Thoracic aorta (tissue), 2 donors: ENCODE measurements at places on chromosomes 6 and 20.
A peak's percentile ranks its signal among the peaks of the same experiment; 100 is the strongest.

DNA sequence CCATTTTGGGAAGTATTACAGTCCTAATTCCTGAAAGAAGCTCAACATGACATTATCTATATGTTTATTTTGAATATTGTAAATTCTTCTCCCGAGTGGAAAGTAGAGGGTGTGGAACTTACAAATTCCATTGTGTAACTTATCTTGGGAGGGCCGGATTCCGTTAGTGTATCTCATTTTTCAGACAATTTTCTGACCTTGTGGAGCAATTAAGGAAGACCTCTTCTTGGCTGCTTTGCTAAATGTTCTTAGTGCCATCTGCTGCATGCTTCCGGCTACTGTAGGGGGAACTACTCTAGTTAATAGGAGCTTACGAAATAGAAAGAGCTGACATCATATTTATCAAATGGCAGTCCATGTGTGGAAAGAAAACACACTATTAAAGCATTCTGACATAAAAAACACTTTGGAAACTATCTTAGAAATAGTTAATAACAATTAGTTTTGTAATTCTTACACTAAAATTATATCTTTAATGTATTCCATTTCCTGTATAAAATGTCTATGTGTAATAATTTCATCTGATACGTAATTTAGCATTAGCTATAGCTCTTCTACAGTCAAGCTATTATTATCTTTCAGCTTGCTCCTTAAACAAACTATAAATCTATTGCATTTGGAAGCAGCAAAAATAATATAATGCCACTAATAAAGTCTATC is 41.5 kb upstream of the KCNQ5 start:
- no peak for DNase-seq

- no peak for DNase-seq
These were observed 81.5 kb downstream of the BMP2 start for GRCh38 chr20:6848992-6849391.

GRCh38 chr6:45710304-45710821 is 305.3 kb downstream of the CLIC5 start:
- no peak for DNase-seq

- no peak for DNase-seq
These were observed 89.8 kb downstream of the CD164 start for GRCh38 chr6:109292420-109292819.

DNA sequence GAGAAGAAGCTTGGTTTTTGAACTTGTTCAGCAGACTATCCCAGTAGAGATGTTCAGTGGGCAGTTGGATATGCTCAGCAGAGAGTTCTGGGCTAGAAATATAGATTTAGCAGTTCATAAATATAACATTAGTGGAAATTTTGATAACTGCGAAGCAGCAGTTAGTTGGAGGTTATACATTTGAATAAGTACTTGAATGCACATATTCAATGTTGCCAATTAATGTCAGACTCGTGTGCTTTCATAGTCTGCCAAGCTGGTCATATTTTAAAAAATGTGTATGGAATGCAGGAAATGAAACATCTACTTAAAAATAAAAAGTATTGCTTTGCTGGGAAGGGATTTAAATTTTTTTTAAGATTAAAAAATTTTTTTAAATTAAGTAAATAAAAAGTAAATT is 92.5 kb upstream of the E2F3 start:
- no peak for DNase-seq

GRCh38 chr6:134415656-134416055 is 97.7 kb upstream of the SGK1 start:
- no peak for DNase-seq

GRCh38 chr20:11178946-11179654 is 505.3 kb upstream of the JAG1 start:
- DNase-seq = no peak

- no peak for DNase-seq
These were observed 55.8 kb downstream of the CDH22 start for GRCh38 chr20:46252352-46253091.

GRCh38 chr6:113859349-113860180 is 2.4 kb downstream of the MARCKS start:
- no peak for DNase-seq

GRCh38 chr6:285030-285771 is 7.1 kb upstream of the DUSP22 start:
- no peak for DNase-seq

- DNase-seq = no peak
These were observed 34.2 kb upstream of the MDGA1 start for GRCh38 chr6:37731888-37732287.

GRCh38 chr6:170208182-170208601 is 82.7 kb downstream of the DLL1 start:
- no peak for DNase-seq

- no peak for DNase-seq
These were observed 97.5 kb upstream of the TMEM30A start for GRCh38 chr6:75381877-75382633.

DNA sequence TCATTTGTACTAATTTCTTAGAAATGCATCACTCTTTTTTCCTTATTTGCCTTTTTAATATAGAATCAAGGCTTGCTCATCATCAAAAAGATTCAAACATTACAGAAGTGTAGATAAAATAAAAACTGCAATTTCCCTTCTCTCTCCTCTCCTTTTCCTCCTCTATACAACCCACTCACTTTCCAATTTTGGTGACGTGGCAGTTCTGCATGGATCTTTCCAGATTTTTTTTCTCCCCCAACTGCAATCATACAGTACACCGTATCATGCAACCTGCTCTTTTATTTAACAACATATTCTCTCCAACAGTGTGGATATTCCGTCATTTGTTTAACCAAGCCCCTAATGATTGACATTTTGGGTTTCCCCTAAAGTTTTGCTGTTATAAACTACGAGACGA is 140.5 kb downstream of the BFSP1 start:
- no peak for DNase-seq

DNA sequence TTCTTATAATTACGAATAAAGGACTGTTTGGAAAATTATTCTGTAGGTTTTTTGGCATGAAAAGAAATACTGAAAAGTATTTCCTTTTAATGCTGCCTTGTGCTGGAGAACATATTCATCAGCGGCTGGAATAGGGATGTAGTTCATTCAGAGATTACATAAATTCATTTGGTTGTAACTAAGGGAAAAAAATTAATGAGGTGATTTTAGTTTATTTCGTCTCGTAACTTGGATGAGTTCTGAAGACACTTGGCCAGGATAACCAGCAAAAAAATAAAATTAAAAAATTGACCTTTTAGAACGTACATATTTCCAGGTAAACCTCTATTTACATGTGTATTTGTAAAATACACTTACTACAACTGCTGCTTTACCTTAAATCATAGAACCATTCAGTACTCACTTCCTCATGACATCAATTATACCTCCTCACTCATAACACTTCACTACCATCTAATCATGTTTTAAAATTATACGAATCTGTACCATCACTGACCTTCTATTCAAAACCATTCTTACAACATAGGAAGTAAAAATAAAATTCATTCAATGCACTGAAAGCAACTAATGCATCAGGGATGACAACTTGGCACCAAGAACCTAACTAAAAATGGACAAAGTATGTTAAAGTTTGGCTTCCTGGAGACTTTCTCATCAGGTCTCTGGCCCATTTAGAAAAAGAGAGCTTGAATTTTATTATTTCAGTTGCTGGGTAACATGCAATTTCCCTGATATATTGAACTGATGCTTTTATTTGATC is 17.2 kb downstream of the KLHL31 start:
- DNase-seq = no peak

DNA sequence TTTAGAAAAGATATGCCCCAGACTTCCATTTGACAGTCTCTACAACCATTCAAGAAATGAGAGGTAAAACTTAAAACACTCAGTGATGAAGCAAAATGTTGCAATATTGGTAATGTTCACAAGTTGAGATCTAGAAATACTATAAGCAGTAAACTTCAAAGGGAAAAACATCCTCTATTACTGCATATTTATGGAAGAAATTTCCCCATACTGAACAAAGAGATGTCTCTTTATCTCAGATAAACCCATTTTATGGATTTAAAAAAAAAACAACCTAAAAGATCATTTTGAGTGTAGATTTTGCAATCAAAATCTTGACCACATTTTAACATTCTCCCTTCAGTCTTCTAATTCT is 177.8 kb upstream of the TAB2 start:
- no peak for DNase-seq

GRCh38 chr6:34324738-34325444 is 67.6 kb downstream of the NUDT3 start:
- no peak for DNase-seq

- DNase-seq = no peak
These were observed 150.4 kb upstream of the SMLR1 start for GRCh38 chr6:130676773-130677144.

- no peak for DNase-seq
These were observed 400.8 kb upstream of the CHD6 start for GRCh38 chr20:42018979-42019378.

DNA sequence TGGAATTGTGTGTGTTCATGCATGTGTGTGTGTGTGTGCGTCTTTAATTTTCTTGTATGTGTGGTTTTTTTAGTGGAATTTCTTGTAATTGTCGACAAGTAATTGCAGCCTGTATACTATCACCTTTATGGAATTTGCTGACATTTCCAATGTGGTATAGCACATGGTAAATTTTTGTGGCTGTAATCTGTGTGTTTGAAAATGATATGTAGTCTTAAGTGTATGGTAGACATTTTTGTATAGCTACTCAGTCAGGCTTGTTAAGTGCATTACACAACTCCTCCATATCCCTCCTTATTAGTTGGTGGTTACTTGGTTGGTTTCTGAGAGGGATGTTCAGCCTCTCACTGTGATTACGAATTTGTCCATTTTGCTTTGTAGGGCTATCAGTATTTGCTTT is 384.5 kb upstream of the HSF2 start:
- no peak for DNase-seq

GRCh38 chr6:41659935-41660334 is 21.7 kb downstream of the MDFI start:
- no peak for DNase-seq

GRCh38 chr6:57248311-57248895 is 26.3 kb upstream of the RAB23 start:
- DNase-seq = no peak

DNA sequence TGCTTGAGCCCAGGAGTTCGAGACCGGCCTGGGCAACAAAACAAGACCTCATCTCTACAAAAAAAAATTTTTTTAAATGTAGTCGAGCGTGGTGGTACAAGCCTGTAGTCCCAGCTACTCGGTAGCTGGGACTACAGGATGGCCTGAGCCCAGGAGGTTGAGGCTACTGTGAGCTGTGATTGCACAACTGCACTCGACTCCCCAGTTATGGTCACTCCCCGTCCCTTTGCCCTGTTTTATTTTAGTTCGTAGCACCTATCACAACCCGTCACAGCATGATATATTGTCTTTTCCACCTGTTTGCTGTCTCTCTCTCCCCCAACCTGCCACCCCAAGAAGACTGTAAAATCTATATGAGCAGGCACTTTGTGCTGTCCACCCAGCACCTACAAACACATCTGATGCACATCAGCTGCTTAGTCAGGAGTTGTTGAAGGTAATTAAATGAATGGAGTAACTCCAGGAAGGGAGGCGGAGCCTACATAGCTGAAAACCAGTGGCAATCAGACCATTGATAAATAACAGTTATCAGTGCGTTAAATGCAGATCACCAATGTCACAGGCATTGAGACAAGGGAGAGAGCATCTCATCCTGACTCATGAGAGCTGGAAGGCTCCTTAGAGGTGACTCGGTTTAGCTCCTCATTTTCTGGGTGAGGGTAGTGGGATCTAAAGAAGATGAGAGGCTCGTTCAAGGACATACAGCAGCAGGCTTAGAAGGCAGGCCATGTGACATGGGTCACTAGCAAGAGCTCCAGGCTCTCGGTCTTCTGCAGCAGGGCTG is 14.4 kb upstream of the XRN2 start:
- DNase-seq = no peak

GRCh38 chr6:157280947-157281346 is 42.4 kb downstream of the TMEM242 start:
- no peak for DNase-seq

GRCh38 chr6:29749668-29750067 is 26.4 kb downstream of the HLA-F start:
- DNase-seq = no peak

GRCh38 chr20:48259456-48259855 is 474.2 kb upstream of the SULF2 start:
- no peak for DNase-seq

GRCh38 chr6:139742671-139743070 is 368.2 kb upstream of the CITED2 start:
- DNase-seq = no peak

GRCh38 chr6:149419696-149420404 is 19.8 kb downstream of the SUMO4 start:
- DNase-seq = no peak

- DNase-seq = no peak
These were observed 14.6 kb downstream of the SNHG17 start for GRCh38 chr20:38420388-38421085.

- DNase-seq = peak; percentile 71
These were observed 28.6 kb downstream of the FOXO3 start for GRCh38 chr6:108589244-108589791.

DNA sequence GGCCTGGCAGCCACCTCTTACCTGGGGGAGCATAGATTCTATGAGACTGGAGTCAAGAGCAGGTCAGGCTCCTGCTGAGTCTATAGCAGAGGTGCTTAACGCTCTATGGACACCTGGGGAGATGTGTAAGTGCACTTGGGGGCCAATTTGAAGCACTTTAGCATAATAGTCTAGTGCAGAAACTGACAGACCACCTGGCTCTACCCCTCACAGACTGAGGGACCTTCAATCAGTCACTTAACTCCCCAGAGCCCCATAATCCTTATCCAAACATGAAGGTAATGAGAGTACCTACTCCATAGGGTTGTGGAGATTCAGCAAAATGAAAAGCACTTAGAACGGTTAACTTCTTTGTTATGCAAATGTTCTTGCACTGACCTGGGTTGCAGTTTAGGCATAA is 87.3 kb upstream of the SLC22A16 start:
- no peak for DNase-seq

DNA sequence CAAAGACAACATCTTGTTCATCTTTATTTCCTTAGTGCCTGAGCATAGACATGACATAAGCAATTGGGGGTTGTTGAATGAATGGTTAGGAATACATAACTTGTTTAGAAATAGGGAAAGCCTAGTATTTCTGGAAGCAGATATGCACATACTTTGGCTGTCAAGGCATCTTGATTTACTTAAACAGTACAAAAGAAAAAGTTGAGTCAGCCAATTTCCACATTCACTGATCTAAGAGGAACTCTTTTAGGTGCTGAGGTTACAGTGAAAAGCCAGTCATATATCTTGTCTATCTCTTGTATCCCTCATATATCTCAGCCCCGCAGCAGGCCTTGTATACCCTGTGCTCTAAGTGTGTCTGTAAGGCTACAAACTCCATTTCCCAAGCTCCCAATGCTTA is 11.6 kb downstream of the ZKSCAN4 start:
- no peak for DNase-seq

DNA sequence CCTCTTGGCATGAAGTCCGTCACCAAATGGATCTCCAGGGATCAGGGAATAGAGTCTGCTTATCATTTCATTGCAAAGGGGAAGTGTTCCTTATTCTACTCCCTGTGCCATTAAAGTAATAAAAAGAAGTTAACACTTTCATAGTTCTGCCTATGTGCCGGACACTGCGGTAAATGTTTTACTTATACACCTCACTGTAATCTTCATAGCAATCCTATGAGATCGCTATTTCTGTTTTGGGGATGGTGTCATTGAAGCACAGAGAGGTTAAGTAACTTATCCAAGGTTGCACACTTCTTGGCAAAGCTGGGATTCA is 177.7 kb downstream of the TSHZ2 start:
- no peak for DNase-seq
